ENCODE measurements at places on chromosomes 16 and 17.

- DNase-seq = no peak
These were observed 171.6 kb upstream of the TNRC6C start for GRCh38 chr17:77786740-77787505.

DNA sequence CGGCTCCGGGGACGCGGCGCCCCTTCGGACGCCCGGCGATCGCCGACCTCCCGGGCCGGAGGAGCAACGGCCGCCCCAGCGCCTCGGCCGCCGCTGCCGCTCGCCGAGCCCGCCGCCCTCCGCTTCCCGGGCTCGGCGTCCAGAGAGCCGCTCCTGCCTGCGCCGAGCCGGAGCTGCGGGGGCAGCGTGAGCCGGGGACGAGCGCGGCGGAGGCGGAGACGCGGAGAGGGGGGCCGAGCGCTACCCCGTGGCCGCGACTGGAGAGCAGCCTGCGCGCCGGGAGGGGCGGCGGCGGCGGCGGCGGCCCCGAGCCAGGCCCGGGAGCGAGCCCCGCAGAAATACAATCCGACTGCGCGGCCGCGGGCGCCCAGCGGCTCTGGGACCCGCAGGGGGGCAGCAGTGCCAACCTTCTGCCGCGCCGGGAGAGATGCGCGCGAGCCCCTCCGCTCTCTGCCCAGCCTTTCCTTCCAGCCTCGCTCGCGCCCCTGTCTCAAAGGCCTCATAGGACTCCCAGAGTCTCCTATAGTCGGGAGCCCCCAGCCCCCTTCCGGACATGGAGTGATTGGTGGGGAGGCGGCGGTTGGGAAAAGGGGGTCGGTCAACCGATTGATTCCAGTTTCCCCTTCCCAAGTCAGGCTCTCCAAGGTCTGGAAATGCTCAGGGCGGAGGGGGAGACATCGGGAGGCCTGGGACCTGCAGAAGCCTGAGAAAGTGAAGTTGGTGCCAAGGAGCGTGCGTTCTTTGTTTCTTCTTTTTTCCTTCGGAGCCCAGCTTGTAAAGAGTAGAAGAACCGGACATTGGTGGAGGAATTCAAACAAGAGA is 1.0 kb upstream of the SDK2 start:
- DNase-seq = peak; percentile 22

GRCh38 chr17:29732613-29733012 is 109.9 kb upstream of the CORO6 start:
- no peak for DNase-seq

DNA sequence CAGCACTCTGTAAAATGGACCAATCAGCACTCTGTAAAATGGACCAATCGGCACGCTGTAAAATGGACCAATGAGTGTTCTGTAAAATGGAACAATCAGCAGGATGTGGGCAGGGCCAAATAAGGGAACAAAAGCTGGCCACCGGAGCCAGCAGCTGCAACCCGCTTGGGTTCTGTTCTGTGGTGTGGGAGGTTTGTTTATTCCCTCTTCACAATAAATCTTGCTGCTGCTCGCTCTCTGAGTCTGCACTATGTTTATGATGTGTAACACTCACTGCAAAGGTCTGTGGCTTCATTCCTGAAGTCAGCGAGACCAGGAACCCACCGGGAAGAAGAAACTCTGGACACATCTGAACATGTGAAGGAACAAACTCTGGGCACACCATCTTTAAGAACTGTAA is 20.5 kb downstream of the TMEM100 start:
- no peak for DNase-seq

- no peak for DNase-seq
These were observed 9.3 kb upstream of the FAAP100 start for GRCh38 chr17:81561494-81561885.

DNA sequence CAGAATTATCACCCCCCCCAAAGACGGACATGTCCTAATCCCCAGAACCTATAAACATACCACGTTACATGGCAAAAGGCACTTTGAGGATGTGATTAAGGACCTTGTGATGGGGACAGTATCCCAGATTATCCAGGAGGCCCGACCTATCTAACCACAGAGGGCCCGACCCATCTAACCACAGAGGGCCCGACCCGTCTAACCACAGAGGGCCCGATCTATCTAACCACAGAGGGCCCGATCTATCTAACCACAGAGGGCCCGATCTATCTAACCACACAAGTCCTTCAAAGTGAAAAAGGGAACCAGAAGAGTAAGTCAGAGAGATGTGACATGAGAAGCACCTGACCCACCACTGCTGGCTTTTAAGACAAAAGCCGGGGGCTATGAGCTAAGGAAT is 56.8 kb downstream of the ANKFY1 start:
- no peak for DNase-seq

DNA sequence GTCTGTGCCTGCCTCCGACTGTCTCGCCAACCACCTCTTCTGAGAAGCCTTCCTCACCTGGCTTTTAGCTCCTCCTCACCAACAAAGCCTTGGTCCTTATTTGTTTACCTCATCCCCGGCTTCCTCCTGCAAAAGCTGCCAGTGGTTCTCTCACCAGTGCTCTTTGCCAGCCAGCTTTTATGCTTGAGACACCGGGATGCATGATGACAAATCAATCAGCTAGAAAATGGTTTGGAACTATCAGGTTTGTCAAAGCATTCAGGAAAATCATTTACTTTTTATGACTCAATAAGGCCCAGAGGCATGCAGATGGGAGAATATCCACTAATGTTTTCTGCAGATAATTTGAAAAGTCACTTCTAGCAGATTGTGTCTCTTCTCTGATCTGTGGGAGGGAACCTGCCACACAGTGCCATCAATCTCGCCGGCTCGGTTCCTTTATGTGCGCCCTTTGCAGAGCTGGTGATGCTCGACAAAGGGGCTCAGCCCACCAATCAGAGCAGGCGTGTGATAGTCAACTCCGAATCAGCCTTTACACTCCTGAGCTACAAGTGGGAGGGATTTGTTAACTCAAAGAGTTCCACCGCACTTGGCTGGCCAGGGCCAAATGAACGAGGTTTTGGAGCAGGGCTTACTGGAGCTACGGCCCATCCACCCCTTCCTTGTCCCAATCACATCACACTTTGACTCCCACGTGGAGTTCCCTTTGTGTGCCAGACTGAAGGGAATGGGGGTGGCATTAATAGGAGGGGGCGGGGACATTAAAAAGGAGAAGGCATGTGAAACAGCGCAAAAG is 85.8 kb downstream of the MRC2 start:
- no peak for DNase-seq

DNA sequence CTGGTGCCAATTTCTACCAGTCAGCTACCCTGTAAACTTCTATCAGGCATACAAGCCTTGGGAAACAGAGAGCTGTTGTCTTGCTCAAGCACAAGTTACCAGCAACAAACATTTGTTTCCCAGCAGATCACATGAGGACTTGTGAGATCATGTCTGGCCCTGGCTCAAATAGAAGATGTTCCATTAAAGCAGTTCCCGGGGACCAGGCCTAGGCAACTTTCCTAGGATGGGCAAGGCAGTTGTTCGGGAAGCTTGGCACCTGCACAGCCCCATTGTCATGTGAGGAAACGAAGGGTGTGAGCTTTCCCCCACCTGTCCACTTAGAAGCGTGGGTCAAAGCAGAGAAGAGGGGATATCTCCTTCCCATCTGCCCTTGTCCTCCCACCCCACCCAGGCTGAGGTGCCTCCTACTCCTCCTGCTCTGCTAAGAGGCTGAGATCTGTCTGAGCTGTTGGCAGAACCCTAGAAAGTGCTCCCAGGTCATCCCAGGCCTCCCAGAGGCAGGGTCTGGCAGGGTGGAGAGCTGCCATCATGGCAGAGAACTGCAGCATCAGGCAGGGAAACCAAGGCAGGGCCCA is 11.2 kb upstream of the SLC47A2 start:
- no peak for DNase-seq
